ENCODE measurements at places on chromosomes 2 and 18.

GRCh38 chr2:113190871-113191270 lies 17.1 kb downstream of the PSD4 start:
- DNase-seq = no peak

- DNase-seq = no peak
These were observed 1696.3 kb upstream of the TMEFF2 start for GRCh38 chr2:193891023-193891422.

GRCh38 chr2:241000831-241001321 lies 2.5 kb downstream of the SNED1 start:
- no peak for DNase-seq

GRCh38 chr2:241848761-241849615 lies 9.7 kb downstream of the PDCD1 start:
- DNase-seq = no peak

GRCh38 chr2:196925768-196926561 lies 542 bp downstream of the PGAP1 start:
- DNase-seq = no peak

- DNase-seq = no peak
These were observed 16.6 kb downstream of the SP110 start for GRCh38 chr2:230203110-230203676.

- no peak for DNase-seq
These were observed 40.9 kb downstream of the CELF4 start for GRCh38 chr18:37524498-37525261.

GRCh38 chr18:32674491-32674890 lies 98.3 kb downstream of the KLHL14 start:
- no peak for DNase-seq

DNA sequence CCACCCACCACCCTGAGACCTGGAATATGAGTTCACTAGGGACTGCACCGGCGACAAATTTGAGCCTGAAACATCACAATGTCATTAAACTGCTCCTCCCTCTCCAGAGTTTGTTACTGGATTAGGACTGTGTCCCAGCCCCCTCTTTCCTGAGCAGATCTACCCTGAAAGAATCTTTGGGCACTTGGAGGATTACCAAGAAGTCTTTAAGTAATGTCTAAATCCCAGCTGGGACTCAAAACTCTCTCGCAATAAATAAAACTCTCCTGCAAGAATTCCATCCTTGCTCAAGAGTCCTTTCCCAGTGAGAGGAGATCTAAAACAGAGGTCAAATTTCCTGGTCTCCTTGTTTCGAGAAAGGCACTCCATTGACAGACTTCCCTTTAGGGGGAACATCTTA lies 20.9 kb downstream of the GKN2 start:
- DNase-seq = no peak

- no peak for DNase-seq
These were observed 109.9 kb upstream of the CAB39 start for GRCh38 chr2:230602562-230603230.

- no peak for DNase-seq
These were observed 341.4 kb downstream of the LPIN1 start for GRCh38 chr2:12087671-12088380.

GRCh38 chr2:29235411-29235810 lies 120.2 kb downstream of the CLIP4 start:
- DNase-seq = no peak

GRCh38 chr2:220676695-220677094 lies 895.4 kb downstream of the EPHA4 start:
- DNase-seq = no peak

GRCh38 chr18:79964330-79965118 lies at the start of gene HSBP1L1:
Gene HSBP1L1, plus strand, starts transcription at chr18:79964643. Its CDS starts 93 bp downstream, at chr18:79964736.
- peak; percentile 55 for DNase-seq

DNA sequence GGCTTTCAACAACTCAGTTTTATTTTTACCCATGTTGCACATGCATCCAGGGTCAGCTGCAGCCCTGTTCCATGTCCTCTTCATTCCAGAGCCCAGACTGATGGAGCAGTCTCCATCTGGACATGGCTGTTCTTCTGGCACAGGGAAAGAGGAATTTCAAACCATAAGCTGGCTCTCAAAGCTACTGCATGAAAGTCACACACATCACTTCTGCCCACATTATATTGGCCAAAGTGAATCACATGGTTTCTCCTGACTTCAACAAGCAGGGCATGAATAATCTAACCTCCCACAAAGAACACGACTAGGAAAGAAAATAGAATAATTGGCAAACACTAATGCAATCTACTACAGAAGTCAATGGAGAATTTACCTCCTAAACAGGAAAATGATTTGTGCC lies 94.2 kb downstream of the FTCDNL1 start:
- no peak for DNase-seq

DNA sequence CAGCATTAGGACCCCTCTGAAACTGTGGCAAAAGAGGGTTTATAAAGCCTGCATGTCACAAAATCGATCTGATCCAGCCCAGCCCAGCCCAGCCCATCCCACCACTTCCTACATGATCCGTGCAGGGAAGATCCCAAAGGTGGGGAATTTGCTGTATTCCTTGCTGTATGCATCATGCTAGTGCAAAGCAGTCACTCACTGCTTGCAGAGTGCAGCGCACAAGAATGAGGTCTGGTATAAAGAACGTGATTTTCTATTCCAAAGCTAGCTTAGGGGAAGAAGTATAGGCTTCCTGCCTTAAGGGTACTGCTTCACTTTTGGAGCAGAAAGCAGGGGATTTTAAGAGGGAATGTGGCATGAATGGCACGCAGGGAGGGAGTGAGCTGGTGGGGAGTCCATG lies 18.9 kb upstream of the SERPINB11 start:
- no peak for DNase-seq

GRCh38 chr18:8381821-8382459 lies 227.3 kb upstream of the RAB12 start:
- no peak for DNase-seq

DNA sequence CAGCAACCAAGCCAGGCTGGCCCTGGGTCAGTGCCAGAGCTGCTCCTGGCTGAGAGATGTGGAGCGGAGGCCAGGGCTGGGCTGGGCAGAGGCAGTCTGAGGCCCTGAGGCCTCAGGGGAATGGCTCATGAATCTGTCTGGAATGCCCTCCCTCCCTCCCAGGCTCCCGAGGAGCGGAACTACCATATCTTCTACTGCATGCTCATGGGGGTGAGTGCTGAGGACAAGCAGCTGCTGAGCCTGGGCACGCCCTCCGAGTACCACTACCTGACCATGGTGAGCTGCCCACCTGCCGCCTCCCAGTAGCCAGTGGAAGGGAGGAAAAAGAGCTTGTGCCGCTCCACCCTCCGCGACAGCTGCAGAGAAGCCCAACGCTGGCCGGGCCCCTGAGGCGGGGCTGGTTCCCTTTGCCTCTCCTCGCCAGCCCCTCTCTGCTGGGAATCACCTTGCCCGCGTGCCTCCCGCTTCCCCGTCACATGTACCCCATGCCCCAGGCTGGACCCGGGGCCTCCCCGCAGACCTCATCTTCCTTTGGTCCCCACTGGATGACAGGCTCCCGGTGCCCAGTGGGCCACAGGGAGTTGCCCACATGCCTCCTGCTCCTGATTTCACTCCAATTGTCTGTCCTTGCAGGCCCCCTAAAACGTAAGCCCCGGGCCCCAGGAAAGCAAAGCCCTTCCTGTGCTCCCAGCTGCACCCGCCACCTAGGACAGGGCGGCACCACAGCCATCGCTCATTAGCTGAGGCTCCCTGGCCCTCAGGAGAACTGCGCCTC lies 41.1 kb downstream of the MYO7B start:
- DNase-seq = no peak

DNA sequence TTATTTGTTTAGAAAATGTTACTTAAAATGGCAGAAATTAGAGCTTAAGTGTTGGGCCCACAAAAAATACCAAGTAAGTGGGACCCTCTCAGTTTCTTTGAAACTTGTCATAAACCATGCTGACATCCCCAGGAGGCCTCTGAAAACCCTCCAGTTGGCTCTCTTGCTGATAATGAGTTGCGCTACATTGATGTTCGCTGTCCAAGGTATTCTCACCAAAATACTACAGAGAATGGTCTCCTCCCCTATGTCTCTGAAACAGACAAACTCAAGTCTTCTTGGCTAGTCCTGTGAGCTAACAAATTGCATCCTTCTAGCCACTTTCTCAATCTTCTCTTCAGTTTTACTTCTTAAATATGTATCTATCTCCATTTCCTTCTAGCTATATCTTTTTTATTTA lies 669.4 kb downstream of the IRS1 start:
- no peak for DNase-seq

GRCh38 chr2:10309286-10309685 lies 6.6 kb downstream of the HPCAL1 start:
- no peak for DNase-seq

DNA sequence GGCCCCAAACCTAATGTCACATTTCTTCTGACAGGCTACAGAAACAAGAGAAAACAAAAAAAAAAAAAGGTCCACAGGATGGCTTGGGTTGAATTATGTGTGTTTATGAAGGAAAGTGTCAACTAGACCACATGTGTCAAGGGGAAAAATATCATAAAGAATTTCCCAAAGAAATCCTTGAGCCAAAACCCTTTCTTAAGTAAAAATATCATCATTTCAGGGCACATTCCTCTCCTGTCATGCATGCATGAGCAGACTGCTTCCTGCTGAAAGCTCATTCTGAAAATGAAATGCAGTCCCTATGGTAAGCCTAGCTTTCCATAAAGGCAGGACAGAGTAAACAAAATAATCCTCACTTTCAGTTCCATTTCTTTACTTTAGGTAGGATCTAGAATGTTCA lies 85.7 kb upstream of the RBBP8 start:
- DNase-seq = no peak

DNA sequence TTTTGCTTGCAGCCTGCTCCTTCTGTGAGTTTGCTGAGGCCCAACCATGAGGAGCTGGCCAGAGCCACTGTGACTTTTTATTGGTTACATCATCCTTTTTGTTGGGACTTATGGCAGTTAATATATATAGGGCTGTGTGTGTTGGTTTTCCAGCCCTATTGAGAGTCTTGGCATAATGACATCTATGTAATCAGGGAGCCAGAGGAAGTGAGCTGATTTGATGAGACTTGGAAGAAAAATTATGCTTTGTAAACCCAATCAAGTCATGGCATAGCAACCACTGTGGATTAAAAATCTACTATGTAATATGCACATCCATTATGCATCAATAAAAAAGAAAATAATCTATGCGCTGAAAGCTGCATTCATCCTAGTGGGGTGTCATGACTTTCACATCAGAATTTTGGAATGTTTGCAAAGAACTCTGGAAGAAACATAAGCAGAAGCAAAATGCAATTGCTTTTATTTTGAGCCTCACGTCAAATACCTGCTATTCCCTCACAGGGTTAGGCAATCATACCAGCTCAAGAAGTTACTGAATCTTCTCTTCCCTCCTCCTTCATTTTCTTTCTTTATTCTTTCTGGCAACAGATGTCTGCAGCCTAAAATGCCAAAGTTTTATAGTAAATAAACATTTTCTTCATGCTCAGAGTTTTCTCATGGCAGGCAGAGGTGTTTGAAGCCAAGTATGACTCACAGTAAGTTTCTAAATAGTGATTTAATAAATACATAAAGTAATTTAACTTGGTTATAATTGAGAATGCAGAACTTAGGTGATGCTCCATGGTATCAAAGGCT lies 308.5 kb downstream of the KCNS3 start:
- no peak for DNase-seq

DNA sequence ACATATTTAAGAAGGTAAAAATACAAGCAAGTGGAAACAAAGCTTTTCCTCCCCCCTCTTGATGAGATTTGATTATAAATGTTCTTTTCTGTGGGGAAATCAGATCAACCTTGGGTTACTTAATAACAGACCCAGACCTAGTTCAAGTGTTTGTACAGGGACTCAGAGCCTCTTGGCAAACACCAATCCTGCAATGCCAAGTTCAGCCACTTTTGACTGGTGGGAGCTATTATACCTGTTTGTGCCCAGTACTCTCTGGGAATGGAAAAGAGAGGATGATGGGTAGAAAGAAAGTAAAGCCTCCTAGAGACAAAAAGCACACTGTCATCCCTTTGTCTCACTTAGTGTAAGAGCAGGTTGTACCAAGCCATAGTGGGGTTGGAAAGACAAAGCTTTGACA lies 63.8 kb upstream of the EPHA4 start:
- DNase-seq = no peak

- no peak for DNase-seq
These were observed 315.4 kb upstream of the THUMPD2 start for GRCh38 chr2:40094451-40094850.

DNA sequence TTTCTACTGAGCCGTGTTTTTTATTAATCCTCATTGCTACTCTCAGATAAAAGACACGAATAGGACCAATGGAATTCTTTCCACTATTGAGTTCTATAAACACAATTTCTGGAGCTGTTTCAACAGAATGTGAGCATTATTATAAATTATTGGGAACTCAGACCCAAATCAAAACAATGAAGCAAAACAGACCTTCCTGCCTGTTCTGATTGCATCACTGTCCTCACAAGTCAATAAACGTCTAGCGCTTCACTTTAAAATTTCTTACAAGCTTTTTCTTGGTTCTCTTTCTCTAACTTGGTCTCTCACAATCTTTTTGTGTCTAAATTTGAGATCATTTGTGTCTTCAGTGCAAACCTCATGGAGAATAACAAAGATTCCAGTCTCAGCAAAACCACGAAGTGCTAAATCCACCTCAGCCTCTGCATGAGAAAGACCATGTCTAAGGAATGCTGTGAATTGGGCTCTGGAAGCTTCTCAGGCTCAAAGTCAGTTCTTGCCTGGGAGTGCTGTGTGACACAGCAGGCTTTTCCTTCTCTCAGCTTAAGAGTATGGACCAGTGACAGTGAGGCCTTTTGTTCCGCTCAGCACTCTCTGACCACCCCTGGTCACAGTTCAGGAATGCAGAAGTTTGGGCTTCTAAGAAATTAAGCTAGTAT lies 22.8 kb downstream of the ARHGAP28 start:
- no peak for DNase-seq

- DNase-seq = no peak
These were observed 58.0 kb downstream of the FHOD3 start for GRCh38 chr18:36355511-36355910.

DNA sequence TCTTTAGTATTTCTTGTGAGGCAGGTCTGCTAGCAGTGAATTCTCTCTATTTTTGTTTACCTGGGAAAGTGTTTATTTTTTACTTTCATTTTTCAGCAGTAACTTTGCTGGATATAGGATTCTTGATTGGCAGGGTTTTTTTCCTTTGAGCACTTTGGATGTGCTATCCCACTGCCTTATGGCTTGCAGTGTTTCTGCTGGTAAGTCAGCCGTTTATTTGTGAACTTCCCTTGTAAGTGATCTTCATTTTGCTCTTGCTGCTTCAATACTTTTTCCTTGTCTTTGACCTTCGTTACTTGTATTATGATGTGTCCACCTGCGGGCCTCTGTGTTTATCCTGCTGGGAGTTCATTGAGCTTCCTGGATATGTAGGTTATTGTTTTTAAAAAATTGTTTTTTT lies 54.7 kb downstream of the SLC66A2 start:
- no peak for DNase-seq

GRCh38 chr2:148978706-148979105 lies 59.8 kb upstream of the LYPD6B start:
- no peak for DNase-seq

- no peak for DNase-seq
These were observed 10.8 kb upstream of the ERMN start for GRCh38 chr2:157336137-157337010.
